ENCODE measurements at places on chromosomes 11 and 22.

DNA sequence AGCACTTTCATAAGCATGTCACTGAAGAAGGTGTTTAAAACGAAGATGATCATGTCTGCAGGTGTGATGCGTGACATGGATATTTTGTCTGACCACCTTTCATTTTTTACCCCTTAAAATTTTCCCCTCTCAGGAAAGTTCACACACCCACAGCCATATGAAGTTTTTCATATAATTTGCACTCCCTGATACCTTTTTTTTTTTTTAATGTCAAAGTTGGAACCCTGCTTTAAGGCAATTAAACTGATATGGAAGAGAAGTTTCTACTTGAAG, 104.6 kb downstream of the ATXN10 start:
- DNase-seq: no peak

GRCh38 chr11:22657101-22657694, 9.2 kb upstream of the GAS2 start:
- no peak for DNase-seq

- DNase-seq: no peak
Observed at GRCh38 chr22:21025266-21025665, 7.1 kb downstream of the SLC7A4 start.

DNA sequence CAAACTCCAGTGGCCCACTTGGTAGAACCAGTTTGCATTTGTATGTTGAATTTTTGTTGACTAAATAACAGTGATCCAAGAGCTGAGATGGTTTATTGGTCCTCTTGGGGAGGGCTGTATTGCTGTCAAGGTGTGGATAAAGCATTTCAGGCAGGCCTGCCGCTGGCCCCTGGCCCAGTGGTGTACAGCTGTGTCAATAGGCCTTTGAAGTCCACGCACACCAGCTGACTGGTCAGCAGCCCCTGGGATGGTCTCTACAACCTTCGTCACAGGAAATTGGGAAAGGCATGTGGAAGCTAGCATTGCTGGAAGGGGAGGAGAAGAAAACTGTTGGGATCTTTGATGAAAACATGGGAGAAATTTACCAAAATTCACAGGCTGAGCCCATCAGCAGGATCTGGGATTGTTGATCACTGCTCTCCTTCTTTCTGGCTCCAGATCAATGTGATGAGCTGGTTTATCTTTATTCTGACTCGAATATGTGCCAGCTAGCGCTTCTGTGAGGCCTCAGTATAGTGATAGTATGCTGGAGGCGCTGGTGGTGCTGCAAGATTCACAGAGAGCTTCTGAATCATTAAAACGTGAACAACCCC, 12.5 kb upstream of the E2F8 start:
- DNase-seq: no peak

- no peak for DNase-seq
Observed at GRCh38 chr11:100397401-100397800, 289.7 kb upstream of the ARHGAP42 start.
